ENCODE measurements at places on chromosomes 1 and 21.

- DNase-seq: no peak
Measured at GRCh38 chr1:224358237-224358636, 1.6 kb downstream of the CNIH4 start.

DNA sequence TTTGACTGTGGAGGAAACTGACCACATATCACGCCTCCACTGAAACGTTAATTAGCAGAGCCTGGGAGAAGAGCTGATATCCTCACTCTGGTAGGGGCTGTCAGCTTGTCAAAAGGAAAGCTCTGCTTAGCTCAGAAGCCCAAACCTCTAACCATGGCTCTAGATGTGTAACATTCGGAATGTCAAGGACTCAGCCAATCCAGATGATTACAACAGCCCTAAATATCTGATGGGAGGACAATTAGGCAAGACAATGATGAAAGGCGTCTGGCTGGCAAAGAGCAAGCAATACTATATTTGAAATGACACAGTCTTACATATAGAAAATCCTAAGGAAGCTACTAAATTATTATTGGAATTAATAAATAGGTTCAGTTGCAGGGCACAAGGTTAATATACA lies 45.7 kb upstream of the COX20 start:
- peak; percentile 9 for DNase-seq

DNA sequence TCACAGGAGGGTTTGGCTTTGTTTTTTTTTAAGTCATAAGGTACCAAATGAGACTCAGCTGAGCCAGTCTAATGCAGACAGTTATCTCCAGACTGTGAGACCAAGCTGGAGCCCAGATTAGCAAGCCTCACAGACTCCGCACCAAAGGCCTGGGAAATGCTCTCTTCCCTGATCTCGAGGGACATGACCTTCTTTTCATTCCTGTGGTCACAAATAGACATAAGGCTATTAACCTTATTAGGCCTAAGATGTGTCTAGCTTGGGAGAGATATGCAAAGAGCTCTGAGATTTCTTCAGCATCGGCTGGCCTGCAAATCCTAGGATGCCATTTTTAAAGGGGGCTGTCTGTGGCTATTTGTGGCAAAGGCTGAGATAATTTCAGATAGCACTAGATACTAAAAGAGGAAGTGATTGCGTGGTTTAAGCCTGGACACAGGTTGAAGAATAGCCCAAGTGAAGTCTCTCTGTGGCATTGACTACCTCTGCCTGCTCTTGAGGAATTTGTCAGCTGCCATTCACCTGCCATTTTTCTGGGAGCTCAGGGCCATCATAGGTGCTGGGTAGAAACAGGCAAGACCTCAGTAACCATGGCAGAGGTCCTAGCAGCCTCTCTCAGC lies 301.3 kb downstream of the SIPA1L2 start:
- DNase-seq: peak; percentile 27

- DNase-seq: no peak
Measured at GRCh38 chr1:244897476-244898254, 33.3 kb upstream of the HNRNPU start.

- peak; percentile 54 for DNase-seq
Measured at GRCh38 chr1:67053535-67053784, 488 bp downstream of the SLC35D1 start.

DNA sequence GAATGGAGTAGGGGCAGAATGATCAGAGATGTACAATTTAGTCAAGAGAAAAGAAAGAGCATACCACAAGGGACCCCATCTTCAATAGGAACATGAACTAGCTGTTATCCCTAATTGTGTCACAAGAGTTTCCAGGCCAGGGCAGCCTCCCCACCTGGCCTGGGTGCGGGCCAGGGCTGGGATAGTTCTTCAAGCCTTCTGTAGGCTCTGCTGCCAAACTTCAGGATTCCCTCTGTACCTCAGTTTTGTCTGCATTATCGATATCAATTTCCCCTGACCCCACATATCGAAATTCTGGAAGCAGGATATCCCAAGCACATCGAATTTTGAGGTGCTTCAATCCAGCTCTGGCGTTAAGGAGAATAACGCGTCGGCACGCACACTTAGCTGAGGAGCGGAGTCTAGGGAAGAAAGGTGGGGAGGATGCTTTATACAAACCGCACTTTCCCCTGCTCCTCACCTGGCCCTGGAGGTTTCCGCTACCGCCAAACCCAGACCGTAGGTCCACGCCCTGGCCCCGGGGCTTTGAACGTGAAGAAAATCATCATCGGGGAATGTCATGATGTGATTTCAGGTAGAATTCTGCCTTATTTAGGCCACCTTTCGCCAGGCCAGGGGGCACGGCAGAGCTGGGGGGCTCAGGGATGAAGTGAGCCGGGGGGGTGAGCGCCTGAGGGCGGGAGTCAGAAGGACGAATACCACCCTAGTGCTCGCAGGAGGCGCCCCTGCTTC lies 7.4 kb downstream of the HLX start:
- DNase-seq: no peak

- DNase-seq: no peak
Measured at GRCh38 chr21:40383951-40384350, 463.0 kb downstream of the DSCAM start.

DNA sequence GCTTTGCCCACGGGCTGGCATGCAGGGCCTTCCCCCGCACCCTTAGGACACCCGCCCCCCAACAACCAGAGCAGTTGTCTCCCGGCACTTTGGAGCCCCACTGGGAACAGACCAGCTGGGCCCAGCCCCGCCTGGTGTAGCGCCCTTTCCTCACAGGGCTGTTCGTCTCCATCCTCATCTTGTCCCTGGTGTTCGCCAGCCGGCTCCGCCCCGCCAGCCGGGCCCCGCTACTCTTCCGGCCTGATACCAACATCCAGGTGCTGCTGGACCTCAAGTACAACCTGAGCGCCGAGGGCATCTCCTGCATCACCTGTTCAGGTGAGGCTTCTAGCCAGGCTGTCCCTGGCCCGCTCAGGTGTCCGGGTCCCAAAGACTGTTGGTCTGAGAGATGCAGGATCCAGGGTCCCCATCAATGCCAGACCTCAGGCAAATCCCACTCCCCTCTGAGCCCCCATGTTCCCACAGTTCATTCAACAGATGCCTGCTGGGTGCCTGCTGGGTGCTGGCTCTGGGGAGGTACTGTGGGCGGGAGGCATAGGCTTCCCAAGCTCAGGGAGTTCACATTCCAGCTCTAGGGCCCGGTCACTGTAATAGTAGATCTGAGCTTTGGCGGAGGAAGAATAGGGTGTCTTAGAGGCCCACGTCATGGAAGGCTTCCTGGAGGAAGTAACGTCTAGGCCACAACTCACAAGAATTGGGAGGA lies 41.7 kb downstream of the DISP3 start:
- DNase-seq: no peak

GRCh38 chr1:81437649-81438048 lies 363.1 kb upstream of the ADGRL2 start:
- no peak for DNase-seq

- DNase-seq: no peak
Measured at GRCh38 chr1:172515927-172516326, 17.0 kb upstream of the SUCO start.

- DNase-seq: no peak
Measured at GRCh38 chr1:156251527-156251926, 3.7 kb upstream of the PAQR6 start.

GRCh38 chr21:43975469-43976098 lies 36.5 kb upstream of the TRAPPC10 start:
- peak; percentile 49 for DNase-seq

DNA sequence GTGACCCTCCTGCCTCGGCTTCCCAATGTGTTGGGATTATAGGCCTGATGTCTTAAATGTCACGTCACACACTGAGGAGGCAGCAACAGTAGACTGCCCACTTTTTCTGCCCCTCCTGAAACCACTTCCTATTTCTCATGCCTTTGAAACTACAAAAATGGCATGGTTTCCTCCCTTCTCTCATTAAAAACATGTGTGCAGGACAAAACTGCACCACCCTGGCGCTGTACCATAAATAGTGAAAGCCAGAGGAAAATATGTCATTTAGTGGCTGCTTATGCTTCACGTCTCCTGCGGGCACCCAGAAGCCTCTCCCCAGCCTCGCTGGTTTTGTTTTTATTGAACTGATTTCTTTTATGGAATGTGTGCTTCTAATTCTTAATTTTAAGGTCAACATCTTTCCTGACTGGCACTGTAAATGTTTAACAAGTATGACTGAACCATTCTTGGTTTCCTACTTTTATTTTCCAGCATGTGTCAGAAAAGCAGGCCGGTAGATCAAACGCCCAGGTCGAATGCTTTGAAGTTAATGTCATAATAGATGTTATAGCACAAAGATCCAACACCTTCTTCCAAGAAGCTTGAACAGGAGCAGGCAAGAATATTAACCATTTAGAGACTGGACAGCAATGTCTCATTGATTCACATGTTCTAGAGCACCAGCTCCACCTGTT lies 59.6 kb upstream of the C1orf87 start:
- DNase-seq: peak; percentile 98

DNA sequence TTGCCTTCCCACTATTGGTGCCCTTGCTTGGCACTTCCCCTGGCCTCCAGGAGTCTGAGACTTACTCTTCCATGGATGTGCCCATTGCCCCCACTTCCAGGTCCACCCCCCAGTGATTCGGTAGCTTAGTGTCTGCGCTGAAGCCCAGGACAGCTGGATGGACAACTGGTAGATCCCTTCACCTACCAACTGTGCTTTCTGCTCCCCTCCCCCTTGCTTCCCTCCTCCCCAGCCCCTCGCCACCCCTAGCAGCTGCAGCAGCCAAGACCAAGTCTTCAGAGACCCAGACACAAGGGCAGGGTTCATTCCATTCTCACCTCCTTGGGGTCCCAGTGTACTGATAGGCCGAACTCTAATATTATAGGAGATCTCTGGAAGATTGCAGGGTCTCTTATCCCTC lies 6.9 kb downstream of the LMNA start:
- DNase-seq: no peak

- peak; percentile 35 for DNase-seq
Measured at GRCh38 chr21:43923391-43923790, 58.4 kb downstream of the AGPAT3 start.

DNA sequence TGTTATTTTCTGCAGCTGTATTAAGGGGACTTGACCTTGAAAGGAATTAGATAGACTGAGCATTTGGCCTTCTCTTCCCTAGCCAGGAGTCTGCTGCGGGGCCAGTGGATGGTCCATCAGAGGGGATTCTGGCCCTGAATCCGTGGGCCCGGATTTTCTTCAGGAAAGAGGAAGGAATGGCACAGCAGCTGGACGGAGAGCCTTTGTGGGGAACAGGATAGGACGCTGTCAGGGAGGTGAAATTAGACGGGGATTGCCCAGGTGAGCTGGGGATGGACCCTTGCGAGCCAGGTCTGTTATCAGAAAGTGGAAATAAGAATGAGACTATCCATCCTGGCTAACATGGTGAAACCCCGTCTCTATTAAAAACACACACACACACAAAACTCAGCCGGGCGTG lies 1.7 kb upstream of the C2CD2 start:
- DNase-seq: no peak

- DNase-seq: peak; percentile 79
Measured at GRCh38 chr21:38979271-38980121, 173.8 kb downstream of the ETS2 start.

DNA sequence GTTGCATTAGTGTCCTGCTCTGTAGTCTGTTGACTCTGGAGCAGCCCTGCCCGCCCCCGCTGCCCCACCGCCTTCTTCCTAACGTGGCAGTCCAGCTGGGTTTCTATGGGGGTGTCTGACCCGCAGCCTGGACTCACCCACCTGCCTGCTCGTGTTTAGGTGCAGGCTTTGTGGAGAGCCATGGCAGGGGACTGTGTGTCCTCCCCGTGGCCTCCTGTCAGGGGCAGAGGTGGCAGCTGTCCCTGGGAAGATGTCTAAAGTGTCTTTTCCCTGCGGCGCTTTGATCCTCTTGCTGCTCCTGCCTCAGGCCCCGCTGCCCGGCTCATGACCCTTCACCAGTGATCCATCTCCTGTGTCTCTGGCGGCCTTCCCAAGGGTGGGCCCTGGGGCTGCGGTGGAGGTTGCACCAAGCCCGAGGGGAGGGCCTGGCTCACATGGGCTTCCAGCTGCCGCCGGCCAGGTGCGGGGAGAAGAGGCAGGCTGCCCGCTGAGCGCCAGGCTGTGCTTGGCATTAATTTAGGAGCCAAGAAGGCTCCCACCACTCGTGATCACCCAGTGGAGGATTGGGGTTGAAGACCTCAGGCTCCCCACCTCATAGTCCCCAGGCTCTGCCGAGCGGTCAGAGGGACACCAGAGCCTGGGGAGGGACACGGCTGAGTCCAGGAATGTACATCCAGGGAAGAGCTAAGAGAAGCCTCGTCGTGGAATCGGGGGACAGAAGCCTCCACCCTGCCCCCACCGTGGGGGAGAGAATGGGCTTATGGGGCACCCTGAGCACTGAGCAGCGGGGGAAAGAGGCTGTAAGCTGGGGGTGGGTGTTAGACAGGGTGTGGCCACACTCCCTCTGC lies 44.1 kb downstream of the COL18A1 start:
- DNase-seq: no peak

- DNase-seq: no peak
Measured at GRCh38 chr1:106952776-106953175, 103.7 kb upstream of the PRMT6 start.

GRCh38 chr1:12166834-12167492 lies at the start of gene TNFRSF1B:
Gene TNFRSF1B (plus strand): TSS chr1:12166991. CDS start chr1:12167092, 101 bp downstream.
- DNase-seq: peak; percentile 27

GRCh38 chr1:215473943-215474342 lies 93.2 kb upstream of the KCTD3 start:
- peak; percentile 90 for DNase-seq

DNA sequence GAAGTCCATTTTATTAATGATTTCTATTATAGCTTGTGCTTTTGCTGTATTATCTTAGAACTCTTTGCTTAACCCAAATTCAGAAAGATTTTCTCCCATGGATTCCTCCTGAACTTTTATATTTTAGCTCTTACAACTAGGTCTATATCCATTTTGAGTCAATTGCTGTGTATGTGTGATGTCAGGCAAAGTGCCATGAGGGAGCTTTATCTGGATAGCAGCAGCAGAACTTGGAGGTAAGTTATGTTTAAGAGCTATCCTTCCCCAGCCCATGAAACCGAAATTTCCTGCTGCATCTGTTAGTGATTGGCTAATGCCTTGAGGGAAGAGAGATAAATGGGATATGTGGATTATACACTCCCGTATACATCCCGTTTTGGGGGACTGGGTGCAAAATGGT lies 29.9 kb downstream of the ADAM30 start:
- DNase-seq: no peak

- no peak for DNase-seq
Measured at GRCh38 chr1:155313261-155313660, 4.6 kb downstream of the FDPS start.

- DNase-seq: no peak
Measured at GRCh38 chr1:56852476-56852875, 2.1 kb upstream of the C8A start.
